Omental fat pad (tissue), 4 donors: ENCODE measurements at places on chromosomes 2 and 18.

GRCh38 chr2:134536296-134536695 is 182.5 kb downstream of the TMEM163 start:
- no peak for DNase-seq

- no peak for DNase-seq
Observed at GRCh38 chr2:9355716-9356115, 67.6 kb downstream of the ITGB1BP1 start.

DNA sequence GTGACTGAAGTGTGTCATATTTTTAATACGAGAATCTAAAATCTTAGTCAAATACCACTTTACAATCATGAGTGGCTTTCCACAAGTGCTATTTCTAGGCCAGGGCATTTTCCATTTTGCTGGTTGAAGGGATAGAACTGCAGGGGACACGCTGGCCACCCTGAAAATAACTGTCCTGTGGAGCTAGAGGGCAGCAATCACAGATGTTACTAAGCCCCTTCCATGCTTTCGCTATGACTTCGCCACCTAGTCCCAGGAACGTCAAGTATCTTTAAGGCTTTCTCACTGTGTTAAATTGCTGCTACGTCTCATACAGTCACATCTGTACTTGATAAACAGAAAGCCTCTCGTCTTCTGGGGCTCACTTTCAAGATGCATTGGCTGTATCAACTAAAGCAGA is 171.8 kb downstream of the CDH2 start:
- no peak for DNase-seq

DNA sequence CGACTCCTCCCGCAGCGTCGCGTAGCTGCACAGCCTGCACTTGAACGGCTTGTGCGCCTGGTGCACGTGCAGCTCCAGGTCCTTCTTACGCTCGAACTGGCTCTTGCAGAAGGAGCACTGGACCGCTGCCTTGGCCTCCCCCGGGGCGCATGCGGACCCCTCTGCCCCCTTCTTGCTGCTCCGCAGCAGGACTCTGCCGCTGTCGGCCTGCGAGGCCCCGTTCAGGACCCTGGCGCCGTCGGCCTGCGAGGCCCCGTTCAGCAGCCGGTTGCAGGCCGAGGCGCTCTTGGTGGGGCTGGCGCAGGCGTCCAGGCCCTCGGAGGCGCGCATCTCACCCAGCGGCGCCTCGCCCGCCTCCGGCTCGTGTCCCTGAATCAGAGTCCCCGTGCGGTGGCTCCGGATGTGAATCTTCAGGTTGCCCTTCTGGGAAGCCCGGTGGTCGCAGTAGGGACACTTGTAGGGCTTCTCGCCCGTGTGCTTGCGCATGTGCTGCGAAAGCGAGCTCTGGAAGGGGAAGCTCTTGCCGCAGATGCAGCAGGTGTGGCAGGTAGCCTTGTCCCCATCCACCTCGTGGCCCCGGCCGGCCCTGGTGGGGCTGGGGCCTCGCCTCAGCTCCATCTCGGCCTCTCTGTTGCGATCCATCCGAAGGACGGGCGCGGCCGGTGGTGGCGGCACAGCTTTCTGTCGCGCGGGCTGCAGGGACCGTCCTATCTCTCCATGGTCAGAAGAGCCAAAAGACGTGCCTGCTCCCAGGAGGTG is 52.5 kb downstream of the ZNF516 start:
- DNase-seq, result no peak

- DNase-seq, result no peak
Observed at GRCh38 chr18:40355726-40356125, 1599.3 kb upstream of the PIK3C3 start.
